ENCODE measurements at places on chromosomes 4 and X. TPM values are rescaled to one million over a fixed set of nuclear protein-coding genes. Genes with fewer than 3 reads are reported as not detected.

GRCh38 chr4:68272380-68272779, 26.9 kb upstream of the TMPRSS11B start:
- DNase-seq = no peak
- H3K4me3 ChIP-seq = no peak overlapping the region
- no peaks in the 10 kb centered on the region for H3K36me3 ChIP-seq
- H3K27ac ChIP-seq = no peak overlapping the region
- H3K27me3 ChIP-seq = no peaks in the 10 kb centered on the region

GRCh38 chr4:16284050-16284449, 57.8 kb upstream of the TAPT1 start:
- no peaks in the 10 kb centered on the region for H3K4me1 ChIP-seq
- no peaks in the 10 kb centered on the region for H3K27me3 ChIP-seq
- no peak overlapping the region for H3K4me3 ChIP-seq

- H3K36me3 ChIP-seq = no peaks in the 10 kb centered on the region
- no peak overlapping the region for H3K27ac ChIP-seq
- H3K4me1 ChIP-seq = no peaks in the 10 kb centered on the region
- H3K27me3 ChIP-seq = no peaks in the 10 kb centered on the region
- no peak overlapping the region for H3K4me3 ChIP-seq
These were observed 152.5 kb downstream of the DCTD start for GRCh38 chr4:182764642-182765041.

GRCh38 chrX:127571834-127572233, 480.4 kb downstream of the ACTRT1 start:
- no peak for DNase-seq
- no peaks in the 10 kb centered on the region for H3K36me3 ChIP-seq
- no peak overlapping the region for H3K27ac ChIP-seq
- H3K4me3 ChIP-seq = no peak overlapping the region
- H3K4me1 ChIP-seq = no peaks in the 10 kb centered on the region

GRCh38 chrX:107750861-107751445, 24.6 kb downstream of the TSC22D3 start:
- H3K27me3 ChIP-seq = no peaks in the 10 kb centered on the region
- no peak for DNase-seq
- peaks cover 70% of the 10 kb centered on the region for H3K4me1 ChIP-seq
- H3K27ac ChIP-seq = peak overlapping the region; percentile 96
- no peaks in the 10 kb centered on the region for H3K36me3 ChIP-seq
- no peak overlapping the region for H3K4me3 ChIP-seq

- H3K27ac ChIP-seq = no peak overlapping the region
- no peaks in the 10 kb centered on the region for H3K36me3 ChIP-seq
- no peaks in the 10 kb centered on the region for H3K4me1 ChIP-seq
- no peaks in the 10 kb centered on the region for H3K27me3 ChIP-seq
- H3K4me3 ChIP-seq = no peak overlapping the region
These were observed 204.9 kb downstream of the AFAP1 start for GRCh38 chr4:7734651-7735260.

KLB gene
- total RNA-seq = 0.13 TPM

KIT gene
- total RNA-seq = 0.62 TPM
